ENCODE measurements at places on chromosomes 7 and 10.

GRCh38 chr10:11899067-11899876, 76.1 kb downstream of the PROSER2 start:
- no peak for DNase-seq

DNA sequence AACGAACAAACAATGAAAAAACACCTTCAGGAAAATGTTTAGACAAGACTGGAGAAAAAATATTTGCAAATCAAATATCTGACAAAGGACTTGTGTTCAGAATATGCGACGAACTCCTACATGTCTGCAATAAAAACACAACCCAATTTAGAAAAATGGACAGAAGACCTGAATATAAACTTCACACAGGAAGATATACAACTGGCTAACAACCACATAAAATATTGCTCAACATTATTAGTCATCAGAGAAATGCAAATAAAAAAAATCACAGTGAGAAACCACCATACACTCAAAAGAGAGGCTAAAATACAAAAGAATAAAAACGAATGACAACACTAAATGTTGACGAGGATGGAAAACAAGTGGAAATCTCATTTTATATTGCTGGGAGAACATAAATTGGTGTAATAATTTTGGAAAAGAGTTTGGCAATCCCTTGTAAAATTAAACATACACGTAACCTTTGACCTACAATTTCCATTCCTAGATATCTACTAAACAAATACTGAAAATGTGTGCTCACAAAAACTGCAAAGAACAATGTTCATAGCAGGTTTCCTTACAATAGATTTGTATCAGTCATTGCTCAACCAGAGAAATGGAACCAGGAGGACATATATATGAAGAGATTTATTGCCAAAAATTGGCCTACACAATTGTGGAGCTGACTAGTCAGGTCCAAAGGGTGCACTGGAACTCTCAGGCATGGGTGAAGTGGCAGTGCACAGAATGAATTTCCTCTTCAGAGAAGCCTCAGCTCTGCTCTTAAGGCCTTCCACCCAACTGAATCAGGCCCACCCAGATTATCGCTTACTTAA, 82.9 kb upstream of the OGDHL start:
- DNase-seq: no peak

DNA sequence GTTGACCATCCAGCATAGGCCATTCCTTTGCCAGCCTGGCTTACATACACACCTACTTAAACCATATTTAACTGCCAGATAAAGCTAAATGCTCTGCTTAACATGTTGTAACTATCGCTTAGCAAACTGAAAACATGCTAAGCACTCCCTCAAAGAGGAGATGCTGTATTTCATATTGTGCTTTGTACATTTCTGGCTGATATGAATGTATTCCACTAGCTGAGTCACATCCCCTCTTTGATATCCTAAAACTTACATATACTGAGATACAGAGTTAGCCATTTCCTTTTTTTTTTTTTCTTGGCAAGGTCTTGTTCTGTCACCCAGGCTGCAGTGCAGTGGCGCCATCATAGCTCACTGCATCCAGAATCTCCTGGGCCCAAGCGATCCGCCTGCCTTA, 99.4 kb downstream of the TPST1 start:
- DNase-seq: no peak

GRCh38 chr10:79162861-79163665, 94.3 kb downstream of the ZMIZ1 start:
- DNase-seq: no peak

GRCh38 chr10:102208311-102209035, 17.6 kb upstream of the ELOVL3 start:
- DNase-seq: no peak

DNA sequence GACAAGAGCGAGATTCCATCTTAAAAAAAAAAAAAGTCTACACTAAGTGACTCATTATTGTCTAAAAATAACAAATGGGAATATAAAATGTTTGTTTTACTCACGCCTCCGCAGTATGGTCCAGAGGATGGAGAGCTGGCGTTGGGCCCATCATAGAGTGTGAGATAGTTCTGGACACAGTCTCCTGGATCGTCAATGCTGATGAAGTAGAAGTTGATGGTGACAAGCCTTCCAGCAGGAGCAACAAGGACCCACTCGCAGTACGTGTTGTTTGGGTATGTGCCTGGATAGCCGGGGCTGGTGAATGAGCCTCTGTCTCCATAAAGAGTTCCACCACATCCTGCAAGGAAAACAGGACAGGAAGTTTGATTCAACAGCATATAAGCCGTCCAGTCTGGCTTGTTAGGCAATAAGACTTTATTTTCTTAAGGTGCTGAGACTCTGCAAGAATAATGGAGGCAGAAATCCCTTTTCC, 11.5 kb upstream of the RSU1 start:
- DNase-seq: no peak

GRCh38 chr10:118237930-118238329, 104.2 kb downstream of the FAM204A start:
- no peak for DNase-seq

DNA sequence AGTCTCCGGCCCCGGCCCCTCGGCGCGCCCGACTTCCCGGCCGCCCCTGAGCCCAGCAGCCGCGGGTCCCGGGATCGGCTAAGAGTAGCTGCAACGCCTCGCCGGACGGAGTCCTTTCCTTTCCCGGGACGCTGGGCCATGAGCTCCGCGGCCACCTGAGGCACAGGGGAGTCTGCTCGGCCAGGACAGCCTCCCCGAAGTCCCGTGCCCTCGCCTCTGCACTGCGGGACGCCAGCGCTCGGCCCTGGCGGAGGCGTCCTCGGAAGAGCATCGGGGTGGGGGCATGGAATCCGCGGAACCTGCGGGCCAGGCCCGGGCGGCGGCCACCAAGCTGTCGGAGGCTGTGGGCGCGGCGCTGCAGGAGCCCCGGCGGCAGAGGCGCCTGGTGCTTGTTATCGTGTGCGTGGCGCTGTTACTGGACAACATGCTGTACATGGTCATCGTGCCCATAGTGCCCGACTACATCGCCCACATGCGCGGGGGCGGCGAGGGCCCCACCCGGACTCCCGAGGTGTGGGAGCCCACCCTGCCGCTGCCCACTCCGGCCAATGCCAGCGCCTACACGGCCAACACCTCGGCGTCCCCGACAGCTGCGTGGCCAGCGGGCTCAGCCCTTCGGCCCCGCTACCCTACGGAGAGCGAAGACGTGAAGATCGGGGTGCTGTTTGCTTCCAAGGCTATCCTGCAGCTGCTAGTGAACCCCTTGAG, 502 bp downstream of the SLC18A3 start:
- no peak for DNase-seq
